Hematopoietic multipotent progenitor cell treated with erythropoietin and hydrocortisone succinate and interleukin-3 and kit ligand, for 15 days (in vitro differentiated cells): ENCODE measurements at places on chromosomes 3 and 15.

DNA sequence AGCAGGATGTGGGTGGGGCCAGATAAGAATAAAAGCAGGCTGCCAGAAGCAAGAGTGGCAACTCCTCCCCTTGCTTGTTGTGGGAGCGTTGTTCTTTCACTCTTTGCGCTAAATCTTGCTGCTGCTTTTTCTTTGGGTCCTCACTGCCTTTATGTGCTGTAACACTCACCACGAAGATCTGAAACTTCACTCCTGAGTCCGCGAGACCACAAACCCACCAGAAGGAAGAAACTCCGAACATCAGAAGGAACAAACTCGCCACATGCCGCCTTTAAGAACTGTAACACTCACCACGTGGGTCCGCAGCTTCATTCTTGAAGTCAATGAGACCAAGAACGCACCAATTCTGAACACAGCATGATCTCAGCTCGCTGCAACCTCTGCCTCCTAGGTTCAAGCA is 72.9 kb downstream of the IL12A start:
- no peak for DNase-seq

GRCh38 chr3:43288850-43289249 is 2.5 kb downstream of the SNRK start:
- no peak for DNase-seq

DNA sequence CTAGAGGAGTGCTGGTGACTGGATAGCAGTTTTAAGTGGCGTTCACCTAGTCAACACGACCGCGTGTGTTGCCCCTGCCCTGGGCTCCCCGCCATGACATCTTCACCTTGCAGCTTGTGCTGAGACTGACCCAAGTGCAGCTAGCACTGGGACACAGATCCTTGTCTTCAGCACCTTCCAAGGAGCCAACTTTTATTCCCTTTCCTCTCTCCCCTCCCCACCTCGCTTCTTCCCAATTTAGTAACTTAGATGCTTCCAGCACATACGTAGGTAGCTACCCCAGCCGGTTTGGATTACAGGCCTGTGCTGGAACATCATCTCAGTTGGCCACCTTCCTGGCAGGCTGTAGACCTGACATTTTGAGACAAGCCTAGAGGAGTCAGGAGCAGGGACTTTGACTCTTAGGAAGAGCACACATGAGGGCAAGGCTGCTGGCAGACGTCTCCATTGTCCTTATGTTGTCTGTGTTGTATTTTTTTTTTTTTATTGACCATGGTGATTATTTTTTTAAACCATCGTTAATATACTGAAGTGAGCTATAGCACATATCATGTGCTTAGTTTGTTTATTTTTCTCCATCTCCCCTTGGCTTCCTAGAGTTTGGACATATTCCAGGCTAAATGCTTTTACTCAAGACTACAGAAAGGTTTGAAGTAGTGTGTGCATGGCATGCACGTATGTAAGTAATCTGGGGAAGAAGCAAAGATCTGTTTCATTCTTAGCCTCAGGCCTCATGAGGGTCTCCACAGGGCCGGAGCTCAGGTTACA is 61.1 kb downstream of the AAGAB start:
- no peak for DNase-seq

DNA sequence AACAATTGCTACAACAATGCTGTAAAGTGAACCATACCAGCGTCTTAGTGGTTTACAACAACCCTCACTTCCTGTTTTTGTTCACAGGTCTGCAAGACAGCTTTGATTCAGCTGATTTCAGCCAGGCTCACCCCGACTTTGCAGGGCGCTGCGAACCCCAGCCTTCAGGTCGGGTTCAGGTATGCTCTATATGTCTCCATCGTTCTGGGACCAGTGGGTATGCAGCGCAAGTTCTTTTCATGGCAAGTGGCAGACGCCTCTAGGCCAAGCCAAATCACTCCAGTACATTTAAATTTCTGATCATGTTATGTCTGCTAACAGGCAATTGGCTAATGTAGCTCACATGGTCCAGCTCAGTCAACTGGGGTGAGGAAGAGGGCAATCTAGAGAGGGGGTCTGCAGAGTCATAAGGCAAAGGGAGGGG is 52.4 kb upstream of the RGMA start:
- DNase-seq: no peak

- no peak for DNase-seq
Measured at GRCh38 chr3:18114894-18115293, 310.2 kb downstream of the SATB1 start.

- no peak for DNase-seq
Measured at GRCh38 chr3:31565288-31565687, 32.6 kb downstream of the STT3B start.
